Activated T-helper 1 cell treated with anti-CD3 and anti-CD28 coated beads, Interleukin-2, amount 50 U/mL, for 16 hours (primary cell): ENCODE measurements at places on chromosomes 6 and 20.

GRCh38 chr20:17560344-17561074, 9.4 kb upstream of the DSTN start:
- no peak for DNase-seq

GRCh38 chr6:74976701-74977100, 229.2 kb downstream of the COL12A1 start:
- no peak for DNase-seq

- no peak for DNase-seq
Measured at GRCh38 chr20:38192323-38192885, 27.3 kb upstream of the TGM2 start.

GRCh38 chr6:150646228-150646627, 46.5 kb downstream of the PLEKHG1 start:
- no peak for DNase-seq

DNA sequence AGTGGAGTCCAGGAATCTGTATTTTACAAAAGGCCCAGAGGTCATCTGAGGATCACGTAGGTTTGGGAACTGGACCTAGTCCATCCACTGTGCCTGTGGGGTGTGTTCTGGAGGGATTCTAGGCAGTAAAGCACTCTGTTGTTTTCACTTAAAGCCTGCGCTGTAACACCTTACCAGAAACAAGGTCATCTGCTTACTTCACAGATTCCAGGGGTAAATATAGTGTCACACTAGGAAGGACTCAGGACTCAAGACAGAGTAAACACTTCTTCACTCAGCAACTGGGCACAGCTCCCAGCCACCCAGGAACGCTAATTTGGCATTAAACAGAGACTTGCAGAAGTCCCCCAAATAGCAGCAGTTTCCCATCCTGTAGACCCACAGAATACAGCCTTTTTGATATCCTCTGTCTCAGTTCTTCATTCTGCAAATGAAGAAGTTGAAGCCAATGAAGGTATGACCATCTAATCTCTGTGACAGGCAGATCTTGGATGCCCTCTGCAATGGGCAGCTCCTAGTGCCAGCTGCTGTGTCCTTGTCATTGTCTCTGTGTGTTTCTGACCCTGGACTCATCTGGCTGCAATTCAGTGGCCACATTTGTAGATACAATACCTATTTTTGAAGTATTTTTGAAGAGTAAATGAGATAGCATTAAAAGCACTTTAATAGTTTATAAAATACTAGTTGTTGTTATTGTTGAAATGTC, 129.1 kb downstream of the SLC24A3 start:
- DNase-seq = no peak

- no peak for DNase-seq
Measured at GRCh38 chr20:49320460-49320859, 42.6 kb upstream of the ZNFX1 start.

DNA sequence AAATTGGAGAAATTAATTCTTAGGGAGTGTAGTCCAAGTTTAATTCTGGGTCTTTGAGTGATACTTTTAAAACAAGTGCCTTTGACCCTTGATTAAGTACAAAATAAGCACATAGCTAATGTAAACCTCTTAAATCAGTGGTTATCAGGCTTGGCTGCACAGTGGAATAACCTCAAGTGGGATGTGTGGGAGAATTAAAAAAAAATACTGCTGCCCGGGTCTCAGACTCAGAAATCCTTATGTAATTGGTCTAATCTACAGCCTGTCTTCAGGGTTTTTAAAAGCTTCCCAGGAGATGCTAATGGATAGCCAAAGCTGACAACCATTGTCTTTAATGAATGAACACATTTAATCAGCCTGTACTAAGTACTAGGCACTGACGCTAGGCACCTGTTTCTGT, 28.5 kb upstream of the TMEM14A start:
- DNase-seq = no peak

DNA sequence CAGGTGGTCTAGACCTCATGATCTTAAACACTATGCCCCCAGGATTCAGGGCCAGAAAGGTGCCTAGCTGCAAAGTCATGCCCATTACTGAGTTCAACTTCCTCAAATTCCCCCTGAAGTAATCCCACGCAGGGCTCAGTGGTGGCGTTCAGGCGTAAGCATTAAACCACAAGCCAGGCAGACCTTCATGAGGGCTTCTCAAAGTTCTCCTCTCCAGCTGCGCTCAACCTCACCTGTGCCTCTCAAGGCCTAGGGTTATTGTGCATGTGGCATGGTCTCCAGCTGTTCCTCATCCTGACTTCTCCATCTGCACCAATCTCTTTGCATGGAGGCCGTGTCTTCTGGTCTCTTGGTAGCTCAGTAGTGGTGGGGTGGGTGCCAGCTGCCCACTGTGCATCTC, 113.6 kb downstream of the TSHZ2 start:
- DNase-seq = no peak

- no peak for DNase-seq
Measured at GRCh38 chr6:143241111-143241510, 180.4 kb downstream of the AIG1 start.
